MG63 (cell line): ENCODE measurements at places on chromosomes 2 and 18. TPM values are rescaled to one million over a fixed set of nuclear protein-coding genes. Genes with fewer than 3 reads are reported as not detected.

DNA sequence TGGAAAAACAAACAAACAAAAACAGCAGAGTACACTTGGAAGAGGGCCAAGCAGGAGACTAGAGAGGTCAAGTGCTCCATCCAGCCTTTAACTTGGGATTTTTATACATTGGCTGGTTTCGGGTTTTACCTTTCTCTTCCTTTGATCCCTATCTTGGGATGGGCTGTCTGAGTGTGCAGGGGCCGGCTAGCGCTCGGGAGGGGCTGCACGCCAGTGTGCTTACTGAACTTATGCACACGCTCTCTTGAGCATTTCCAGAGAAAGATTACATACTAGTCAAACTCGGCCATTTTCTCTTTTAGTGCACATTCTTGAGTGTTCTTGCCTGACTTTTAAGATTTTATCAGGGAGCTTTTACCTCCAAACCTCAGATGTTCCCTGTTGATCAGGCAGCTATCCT lies 707.8 kb downstream of the DSC3 start:
- no peak for DNase-seq

DNA sequence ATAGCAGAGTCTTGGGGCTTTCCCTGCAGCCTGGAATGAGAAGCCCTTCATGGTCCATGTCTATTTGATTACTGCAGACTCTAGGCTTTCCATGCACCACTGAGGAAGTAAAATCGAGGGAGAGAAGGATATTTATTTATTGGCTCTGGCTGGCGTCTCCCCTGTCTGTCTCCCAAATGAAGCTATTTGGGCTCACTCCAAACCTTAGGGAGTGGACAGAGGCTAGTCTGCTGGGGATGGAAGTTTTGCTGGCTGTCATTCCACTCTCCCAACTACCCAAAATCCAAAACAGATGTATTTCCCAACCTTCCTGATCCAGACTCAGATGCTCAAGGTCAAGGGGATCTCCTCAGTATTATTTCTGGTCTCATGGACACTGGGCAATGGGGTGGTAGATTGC lies 33.7 kb downstream of the TMEM17 start:
- DNase-seq, result no peak

- DNase-seq, result no peak
Measured at GRCh38 chr2:162926907-162927306, 88.3 kb upstream of the KCNH7 start.

GRCh38 chr2:56191617-56192016 lies 7.8 kb downstream of the CCDC85A start:
- no peak for DNase-seq

DNA sequence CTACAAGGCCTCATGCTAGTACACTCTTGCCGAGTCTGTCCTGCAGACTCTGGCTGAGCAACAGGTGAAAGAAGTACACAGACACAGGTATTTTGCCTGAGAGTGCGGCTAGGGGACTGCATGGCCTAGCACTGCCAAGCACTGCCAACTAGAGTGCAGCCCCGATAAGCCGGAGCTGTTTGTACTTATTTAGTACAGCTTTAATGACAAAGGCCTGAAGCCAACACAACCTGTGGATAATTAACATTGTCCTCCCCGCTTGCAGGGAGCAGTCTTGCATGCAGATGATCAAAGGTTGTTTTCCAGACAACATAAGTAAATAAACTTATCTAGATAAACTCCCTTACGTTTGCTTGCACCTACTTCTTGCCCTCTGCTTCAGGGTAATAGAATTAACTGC lies 63.7 kb upstream of the MMADHC start:
- no peak for DNase-seq

- DNase-seq, result no peak
Measured at GRCh38 chr2:51263951-51264350, 232.0 kb upstream of the NRXN1 start.

DNA sequence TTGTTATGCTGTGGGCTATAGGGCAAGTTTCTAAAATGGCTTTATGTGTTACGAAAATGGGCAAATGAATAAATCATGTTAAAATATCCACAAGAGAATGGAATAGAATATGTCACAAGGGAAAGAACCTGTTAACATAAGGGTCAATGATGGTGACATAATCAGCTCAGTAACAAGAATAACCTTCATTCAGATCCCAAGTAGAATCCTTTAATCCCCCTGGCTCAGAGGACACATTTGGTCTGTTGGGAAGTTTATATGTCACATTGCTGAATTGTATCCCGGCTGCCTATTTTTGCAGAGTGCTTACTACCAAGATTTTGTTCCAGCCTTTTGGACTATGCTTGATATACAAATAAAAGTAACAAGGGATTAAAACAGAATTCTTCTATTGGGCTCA lies 13.1 kb upstream of the LGALSL start:
- no peak for DNase-seq

ELOA2 gene
- not detected in 2 replicates for total RNA-seq

ACMSD gene
- total RNA-seq, result not detected in 2 replicates

SF3B1 gene
- total RNA-seq, result 122 and 337 TPM in 2 replicates

B3GNT2 gene
- 8.8 and 13.2 TPM in 2 replicates for total RNA-seq

PLA2R1 gene
- total RNA-seq, result 0.36 and 1.6 TPM in 2 replicates

MARCO gene
- total RNA-seq, result not detected in 2 replicates

SGPP2 gene
- total RNA-seq, result not detected in 2 replicates

SRSF7 gene
- total RNA-seq, result 178 and 201 TPM in 2 replicates

STAT4 gene
- 1.1 and 2.5 TPM in 2 replicates for total RNA-seq

SPATS2L gene
- 26.6 and 27.2 TPM in 2 replicates for total RNA-seq

PROKR1 gene
- not detected in 2 replicates for total RNA-seq

ACVR1 gene
- 1.9 and 5.9 TPM in 2 replicates for total RNA-seq
